Fibroblast of skin of left quadriceps (primary cell): ENCODE measurements at places on chromosomes 5 and 9.

GRCh38 chr9:110240198-110240597, 16.1 kb downstream of the TXN start:
- no peak for DNase-seq

GRCh38 chr9:100033877-100034551, 64.8 kb downstream of the ERP44 start:
- DNase-seq: no peak

- peak; percentile 69 for DNase-seq
Observed at GRCh38 chr5:176501333-176501732, 35.9 kb downstream of the RNF44 start.

DNA sequence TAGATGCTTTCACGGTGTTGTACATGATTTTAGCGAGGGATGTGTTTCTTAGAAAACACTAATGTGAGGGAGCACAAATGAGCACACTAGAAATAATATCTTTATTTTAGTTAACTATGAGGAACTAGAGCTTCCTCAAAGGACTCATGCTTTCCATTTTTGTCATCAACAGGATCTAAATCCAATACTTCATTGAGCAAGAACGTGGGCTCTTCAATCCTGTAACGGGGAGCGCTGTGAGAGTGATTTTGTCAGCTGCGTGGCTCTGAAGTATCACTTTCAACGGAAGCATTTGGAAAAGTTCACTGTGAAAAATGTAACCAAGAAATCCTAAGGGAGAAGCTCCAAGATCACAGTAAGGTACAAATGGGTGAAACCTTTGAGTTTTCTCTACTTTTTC, 93.2 kb downstream of the LIX1 start:
- DNase-seq: no peak

- no peak for DNase-seq
Observed at GRCh38 chr5:174325431-174325830, 279.9 kb downstream of the NSG2 start.

DNA sequence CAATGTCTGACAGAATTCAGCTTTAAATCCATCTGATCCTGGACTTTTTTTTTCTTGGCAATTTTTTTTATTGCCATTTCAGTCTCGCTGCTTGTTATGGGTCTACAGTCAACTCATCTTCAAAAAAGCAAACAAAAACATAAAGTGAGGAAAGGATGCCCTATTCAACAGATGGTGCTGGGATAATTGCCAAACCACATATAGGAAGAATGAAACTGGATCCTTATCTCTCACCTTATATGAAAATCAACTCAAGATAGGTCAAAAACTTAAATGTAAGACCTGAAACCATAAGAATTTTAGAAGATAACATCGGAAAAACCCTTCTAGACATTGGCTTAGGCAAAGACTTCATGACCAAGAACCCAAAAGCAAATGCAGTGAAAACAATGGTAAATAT, 389.1 kb upstream of the ST8SIA4 start:
- DNase-seq: no peak

GRCh38 chr9:27602142-27602861, 29.0 kb upstream of the C9orf72 start:
- DNase-seq: no peak

DNA sequence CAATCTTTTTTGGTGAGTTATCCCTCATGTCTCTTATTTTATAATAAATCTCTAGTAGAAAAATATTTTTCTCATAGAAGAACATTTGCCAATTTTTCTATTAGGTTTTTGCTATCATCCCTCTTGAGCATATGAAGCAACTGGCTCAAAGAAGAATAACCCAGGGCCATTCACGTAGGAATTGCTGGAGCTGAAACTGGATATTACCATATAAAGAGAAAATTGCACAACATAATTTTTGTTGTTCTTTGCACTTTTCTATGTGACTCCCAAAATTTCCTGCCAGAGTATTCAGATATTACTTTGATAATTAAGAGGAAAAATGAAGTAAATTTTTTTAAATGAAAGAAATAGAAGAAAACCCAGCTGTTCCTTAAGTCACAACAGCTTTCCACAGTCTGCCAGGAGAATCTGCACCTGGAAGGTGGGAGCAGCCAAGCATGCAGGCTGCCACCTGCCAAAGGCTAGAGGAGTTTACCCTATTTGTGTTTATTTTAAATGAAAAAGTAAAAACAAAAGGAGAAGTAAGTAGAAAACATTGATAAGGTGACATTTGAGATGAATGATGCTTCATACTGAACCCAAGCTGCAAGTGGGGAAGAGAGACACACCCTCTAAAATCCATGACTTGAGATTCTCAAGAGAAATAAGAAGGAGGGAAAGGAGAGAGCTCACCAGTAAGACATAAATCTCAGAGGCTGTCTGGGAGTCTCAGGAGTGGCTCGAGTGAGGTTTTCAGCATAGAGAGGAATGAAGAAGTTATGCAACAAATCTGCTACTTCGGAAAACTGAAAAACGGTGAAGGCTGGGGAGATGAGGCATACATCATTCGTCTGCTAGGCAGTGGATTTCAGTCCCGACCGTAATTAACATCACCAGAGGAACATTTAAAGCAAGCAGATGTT, 31.5 kb upstream of the FREM1 start:
- DNase-seq: no peak

- DNase-seq: peak; percentile 78
Observed at GRCh38 chr5:109865637-109866036, 175.9 kb downstream of the MAN2A1 start.

- DNase-seq: no peak
Observed at GRCh38 chr5:139828207-139828895, 32.7 kb downstream of the PSD2 start.

- DNase-seq: no peak
Observed at GRCh38 chr5:92313385-92313784, 930.3 kb upstream of the ARRDC3 start.

- DNase-seq: no peak
Observed at GRCh38 chr5:176892663-176893062, 6.5 kb downstream of the HK3 start.

DNA sequence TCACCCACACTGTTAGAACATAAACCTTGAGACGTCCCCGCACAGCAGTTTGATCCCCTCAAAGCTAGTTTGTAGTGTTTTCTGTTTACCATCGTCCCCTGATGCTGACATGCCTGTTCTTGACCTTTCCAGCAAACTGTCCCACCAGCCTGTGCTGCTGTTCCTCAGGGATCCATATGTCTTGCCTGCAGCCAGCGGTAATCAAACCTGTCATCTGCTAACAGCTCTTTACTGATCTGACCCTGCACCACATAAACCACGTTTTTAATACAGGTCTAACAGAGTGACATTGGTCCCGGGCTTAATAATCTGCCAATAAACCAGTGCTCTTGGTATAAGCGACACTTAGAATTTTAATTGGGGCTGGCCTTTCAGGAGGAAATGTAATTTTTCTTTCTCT, 34.7 kb downstream of the PPIC start:
- no peak for DNase-seq

- DNase-seq: no peak
Observed at GRCh38 chr5:79256563-79256962, 20.6 kb downstream of the JMY start.

DNA sequence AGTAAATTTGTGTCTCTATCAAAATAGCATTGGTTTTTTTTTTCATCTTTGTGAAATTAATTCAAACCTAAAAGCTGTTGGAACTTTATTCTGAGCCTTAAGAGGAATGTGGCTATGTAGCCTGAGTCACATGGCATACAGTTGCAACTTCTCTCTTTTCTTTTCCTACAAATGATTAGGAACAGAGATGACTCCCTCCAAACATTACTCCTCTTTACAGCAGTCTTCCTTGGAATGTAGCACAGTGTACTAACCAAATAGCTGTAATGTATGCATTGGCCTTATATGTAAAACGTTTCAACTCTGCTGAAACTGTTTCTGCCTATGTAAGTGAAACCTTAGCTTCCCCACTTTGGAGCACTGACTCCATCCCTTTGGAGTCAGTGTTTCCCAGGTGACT, 100.9 kb upstream of the MAP1B start:
- DNase-seq: peak; percentile 42

DNA sequence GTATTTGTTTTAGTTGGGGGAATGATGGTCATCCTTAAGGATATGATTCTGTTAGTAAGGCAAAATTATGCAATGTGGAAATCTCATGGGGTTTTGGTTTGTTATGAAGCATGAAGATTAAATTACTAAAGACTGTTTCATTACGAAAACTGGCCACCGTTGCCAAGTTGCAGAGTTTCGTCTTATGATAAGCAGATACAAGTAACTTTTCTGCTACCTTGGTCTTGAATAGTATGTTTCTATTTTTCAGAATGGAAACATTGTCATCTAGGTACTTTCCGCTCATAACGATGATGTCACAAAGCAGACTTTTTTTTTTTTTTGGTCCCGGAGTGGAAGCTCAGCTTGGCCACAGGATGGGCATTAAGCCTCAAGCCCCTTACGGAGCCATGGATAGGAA, 4.2 kb downstream of the CCNI2 start:
- DNase-seq: peak; percentile 68

- DNase-seq: peak; percentile 25
Observed at GRCh38 chr5:107361945-107362344, 308.8 kb downstream of the EFNA5 start.

- DNase-seq: no peak
Observed at GRCh38 chr9:33950371-33950770, 98.3 kb downstream of the UBAP2 start.

GRCh38 chr9:110846215-110846614, 177.6 kb downstream of the MUSK start:
- DNase-seq: no peak

DNA sequence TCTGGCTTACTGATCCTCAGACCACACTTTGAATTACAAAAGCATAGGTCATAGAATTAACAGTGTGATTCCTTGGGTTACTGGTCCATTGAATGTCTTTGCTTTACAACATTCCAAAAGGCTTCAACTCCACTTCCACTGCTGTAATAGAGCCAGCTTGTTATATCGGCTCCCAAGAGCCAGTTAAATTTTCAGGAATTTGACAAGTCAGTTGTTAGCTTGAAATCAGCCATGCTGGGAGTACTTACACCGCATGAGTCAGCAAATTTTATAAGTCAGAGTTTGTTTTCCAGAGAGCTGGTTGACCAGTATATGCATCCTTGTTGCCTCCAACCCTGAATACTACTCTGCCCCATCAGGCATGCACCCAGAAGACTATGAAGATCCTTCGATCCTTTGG, 73.1 kb downstream of the FOXB2 start:
- DNase-seq: peak; percentile 1

DNA sequence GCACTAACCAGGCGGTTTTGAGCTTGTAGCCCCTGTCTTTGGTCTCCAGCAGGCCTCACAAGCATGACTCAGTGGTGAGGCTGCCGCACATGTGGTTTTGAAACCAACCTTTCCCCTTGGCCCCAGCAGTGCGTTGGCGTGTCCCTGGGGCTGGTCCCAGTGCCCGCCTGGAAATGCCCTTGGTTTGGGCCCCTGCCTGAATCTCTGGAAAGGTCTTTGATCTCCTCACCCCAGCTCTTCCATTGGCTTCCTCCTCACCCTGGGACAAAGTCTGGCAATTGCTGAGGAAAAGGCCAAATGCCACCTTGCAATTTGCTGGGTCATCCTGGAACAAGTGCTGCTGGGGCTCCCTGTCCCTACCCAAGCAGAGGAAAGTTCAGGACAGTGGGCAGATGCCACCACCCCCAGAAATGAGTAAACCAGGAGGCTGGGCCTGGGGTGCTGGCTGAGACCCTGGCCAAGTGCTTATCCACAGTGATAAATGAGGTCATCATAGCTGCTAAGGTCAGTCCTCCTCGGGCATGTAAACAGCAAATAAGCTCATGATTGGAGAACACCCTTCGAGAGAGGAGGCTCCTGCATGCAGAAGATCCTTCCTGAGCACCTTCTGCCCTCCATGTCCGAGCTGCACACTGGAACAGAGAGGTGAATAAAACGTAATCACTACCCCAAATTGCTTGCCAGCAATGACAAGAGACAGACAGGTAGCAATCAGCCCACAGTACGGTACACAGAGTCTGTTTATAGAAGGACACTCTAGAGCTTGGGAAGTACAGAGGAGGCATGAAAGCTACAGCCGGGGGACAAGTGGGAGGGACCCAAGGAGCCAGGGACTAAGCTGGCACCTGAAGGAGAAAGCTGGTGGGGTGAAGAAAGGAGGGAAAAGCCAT, 98.9 kb upstream of the CPEB4 start:
- DNase-seq: no peak

DNA sequence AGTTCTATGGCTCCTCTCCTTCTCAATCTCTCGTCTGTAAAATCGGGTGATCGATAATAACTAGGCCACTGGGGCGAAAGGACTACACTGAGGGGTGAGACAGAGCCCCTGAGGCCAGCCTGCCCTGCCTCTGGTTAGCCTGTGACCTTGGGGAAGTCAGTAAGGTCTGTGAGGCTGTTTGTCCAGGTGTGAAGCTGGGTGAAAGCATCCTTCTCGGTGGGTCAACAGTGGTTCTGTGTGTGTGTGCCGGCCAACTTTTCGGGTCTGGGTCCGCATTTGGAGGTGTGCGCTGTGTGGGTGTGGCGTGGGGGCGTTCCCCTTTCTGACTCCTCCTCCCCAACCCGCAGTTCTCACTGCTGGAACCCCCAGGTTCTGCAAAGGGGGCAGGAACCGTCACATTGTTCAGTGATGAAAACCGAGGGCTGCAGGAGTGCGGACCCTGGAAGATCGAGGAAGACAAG, 5.0 kb upstream of the RNF44 start:
- DNase-seq: no peak

DNA sequence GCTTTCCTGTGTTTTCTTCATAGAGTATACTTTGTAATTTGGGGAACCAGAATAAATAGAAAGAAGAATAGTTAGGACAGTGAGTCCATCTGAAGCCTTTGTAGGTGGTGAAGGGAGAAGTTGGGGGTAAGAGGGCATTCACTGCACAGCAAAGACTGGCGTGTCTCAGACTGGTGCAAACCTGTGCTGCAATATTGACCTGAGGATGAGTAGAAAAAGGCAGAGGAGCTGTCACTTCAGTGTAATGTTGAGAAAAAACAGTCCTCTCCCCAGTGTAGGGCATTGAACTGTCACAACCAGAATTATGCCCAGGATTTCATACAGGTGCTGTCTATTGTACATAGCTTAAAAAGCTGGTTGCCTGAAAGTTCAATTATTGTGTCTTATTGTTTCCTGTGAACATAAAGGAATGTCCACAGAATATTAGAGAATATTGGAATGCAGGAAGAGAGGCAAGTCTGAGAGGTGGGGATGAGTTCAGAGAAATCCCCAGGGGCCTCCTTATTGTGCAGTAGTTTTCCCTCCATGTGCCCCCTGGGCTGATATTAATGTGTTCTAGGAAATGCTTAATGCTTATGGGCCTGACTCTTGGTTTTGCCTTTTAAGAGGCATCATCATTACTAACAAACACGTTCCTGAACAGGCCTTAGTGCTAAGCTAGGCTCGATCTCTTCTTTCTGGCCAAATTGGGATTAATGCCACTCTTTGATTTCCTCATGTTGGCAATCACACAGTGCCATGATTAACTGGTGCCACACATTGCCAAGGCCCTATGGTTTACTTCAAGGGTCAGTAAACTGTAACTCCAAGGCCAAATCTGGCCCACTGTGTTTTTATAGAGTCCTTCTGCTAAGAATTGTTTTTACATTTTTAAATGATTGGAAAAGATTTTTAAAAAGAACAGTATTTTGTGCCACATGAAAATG, 34.0 kb downstream of the DAPK1 start:
- DNase-seq: no peak

- peak; percentile 42 for DNase-seq
Observed at GRCh38 chr5:15737871-15738664, 238.1 kb downstream of the FBXL7 start.
